ENCODE measurements at places on chromosomes 11 and 22.

GRCh38 chr11:2312232-2313042, 10.6 kb downstream of the TSPAN32 start:
- DNase-seq, result no peak

DNA sequence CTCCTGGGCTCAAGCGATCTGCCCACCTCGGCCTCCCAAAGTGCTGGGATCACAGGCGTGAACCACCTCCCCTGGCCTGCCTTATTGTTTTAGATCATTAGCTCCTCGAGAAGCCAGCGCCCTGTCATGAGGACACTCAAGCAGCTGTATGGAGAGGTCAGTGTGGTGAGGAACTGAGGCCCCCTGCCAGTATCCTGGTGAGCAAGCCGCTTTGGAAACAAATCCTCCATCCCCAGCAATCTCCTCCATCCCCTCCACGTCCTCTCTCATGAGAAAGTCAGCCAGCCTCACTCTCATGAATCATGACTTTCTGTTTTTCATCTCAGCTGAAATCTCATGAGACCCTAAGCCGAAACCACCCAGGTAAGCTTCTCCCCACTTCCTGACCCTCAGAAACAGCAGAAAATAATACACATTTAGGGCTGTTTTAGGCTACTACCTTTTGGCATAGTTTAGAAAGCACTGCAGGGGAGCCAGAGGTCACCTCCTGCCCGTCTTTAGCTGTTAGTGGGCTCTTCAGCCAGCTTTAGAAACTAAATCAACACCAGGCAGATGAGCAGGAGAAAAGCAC, 56.0 kb downstream of the CTTN start:
- no peak for DNase-seq

- DNase-seq, result no peak
Observed at GRCh38 chr11:10818594-10818993, 9.9 kb upstream of the EIF4G2 start.

- no peak for DNase-seq
Observed at GRCh38 chr22:42436404-42436803, 4.2 kb upstream of the NFAM1 start.

DNA sequence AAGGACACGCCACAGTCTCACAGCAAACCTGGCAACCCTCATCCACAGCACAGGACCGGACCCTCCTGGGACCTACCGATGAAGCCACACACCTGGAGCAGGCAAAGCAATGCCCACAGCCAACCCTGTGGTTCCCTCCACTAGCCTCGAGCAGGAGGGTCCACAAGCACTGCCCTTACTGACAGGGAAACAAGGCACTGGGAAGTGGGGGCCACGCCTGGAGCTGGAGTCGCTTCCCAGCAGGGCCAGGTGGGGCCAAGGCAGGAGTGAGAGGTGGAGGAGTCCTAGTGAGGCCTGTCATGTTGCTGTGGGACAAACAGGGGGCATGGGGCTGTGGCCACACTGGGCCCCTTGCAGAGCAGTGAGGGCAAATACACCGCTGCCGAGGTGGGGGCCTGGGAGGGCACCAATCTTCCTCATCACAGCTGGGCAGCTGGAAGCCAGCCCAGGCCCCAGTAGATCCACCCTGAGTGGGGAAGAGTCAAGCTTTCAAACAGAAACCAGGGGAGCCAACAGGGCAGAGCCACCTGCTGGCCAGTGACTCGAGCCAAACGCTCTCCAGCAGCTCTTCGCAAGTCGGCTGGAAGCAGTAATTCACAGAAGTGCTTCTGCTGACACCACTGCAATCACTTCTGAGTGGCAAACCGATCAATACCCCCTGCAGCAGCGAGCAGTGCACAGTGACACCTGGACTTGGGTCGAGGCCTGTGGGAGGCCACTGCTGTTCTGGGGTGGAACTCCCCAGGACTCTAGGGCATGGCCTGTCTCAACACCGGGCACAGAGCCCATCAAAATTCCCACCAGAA, 13.7 kb downstream of the SULT4A1 start:
- DNase-seq, result no peak

GRCh38 chr11:128420265-128420664, 167.1 kb downstream of the ETS1 start:
- DNase-seq, result no peak
